ENCODE measurements at places on chromosomes 7 and 10. TPM values are rescaled to one million over a fixed set of nuclear protein-coding genes. Genes with fewer than 3 reads are reported as not detected.

The HIF1AN gene
- 11.1 TPM for total RNA-seq

The OR13A1 gene
- total RNA-seq, result not detected

The PIP gene
- not detected for total RNA-seq

The AKR1C8 gene
- not detected for total RNA-seq

The IDE gene
- total RNA-seq, result 7.8 TPM

Data from smooth muscle cell of the coronary artery (primary cell).